Fibroblast of villous mesenchyme (primary cell): ENCODE measurements at places on chromosomes 2 and 18. TPM values are rescaled to one million over a fixed set of nuclear protein-coding genes. Genes with fewer than 3 reads are reported as not detected.

GRCh38 chr18:28514699-28515098 is 337.8 kb upstream of the CDH2 start:
- no peak for DNase-seq

DNA sequence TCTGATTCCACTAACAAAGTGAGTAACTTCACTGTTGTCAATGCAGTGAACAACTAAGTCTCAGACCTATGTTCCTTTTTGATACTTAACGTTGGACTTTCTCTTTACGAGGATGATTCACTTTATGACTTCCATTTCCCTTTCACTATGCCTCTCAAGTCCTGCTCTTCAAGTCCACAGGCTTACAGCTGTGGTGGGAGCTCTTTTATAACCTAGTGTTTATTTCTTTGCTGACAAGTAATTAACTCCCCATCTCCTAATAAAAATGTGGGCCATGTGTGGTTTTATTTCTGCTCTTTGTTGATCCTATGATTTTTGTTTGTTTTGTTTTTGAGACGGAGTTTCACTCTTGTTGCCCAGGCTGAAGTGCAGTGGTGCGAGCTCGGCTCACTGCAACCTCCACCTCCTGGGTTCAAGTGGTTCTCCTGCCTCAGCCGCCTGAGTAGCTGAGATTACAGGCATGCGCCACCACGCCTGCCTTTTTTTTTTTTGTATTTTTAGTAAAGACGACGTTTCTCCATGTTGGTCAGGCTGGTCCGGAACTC is 142.1 kb downstream of the USP34 start:
- peak; percentile 95 for DNase-seq

DNA sequence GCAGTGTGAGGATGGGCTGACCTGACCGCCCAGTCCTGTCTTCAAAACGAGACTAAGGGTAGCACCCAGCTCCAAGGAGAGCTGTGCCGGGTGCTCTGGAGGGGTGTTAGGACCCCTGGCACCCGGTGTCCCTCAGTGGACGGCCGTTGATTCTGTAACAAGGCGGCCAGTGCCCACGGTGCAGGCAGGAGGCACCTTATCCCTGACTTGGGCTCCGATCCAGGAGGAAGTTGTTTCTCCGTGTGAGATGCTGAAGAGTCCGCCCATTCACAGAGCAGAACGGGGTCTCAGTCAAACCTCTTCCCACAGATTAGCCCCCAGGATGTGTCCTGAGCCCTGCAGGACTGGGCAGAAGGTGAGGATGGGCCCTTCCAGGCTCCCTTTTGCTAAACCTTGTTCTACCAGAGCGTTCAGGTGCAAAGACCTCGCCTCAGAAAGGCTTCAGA is 123.0 kb downstream of the NFATC1 start:
- DNase-seq = no peak

DNA sequence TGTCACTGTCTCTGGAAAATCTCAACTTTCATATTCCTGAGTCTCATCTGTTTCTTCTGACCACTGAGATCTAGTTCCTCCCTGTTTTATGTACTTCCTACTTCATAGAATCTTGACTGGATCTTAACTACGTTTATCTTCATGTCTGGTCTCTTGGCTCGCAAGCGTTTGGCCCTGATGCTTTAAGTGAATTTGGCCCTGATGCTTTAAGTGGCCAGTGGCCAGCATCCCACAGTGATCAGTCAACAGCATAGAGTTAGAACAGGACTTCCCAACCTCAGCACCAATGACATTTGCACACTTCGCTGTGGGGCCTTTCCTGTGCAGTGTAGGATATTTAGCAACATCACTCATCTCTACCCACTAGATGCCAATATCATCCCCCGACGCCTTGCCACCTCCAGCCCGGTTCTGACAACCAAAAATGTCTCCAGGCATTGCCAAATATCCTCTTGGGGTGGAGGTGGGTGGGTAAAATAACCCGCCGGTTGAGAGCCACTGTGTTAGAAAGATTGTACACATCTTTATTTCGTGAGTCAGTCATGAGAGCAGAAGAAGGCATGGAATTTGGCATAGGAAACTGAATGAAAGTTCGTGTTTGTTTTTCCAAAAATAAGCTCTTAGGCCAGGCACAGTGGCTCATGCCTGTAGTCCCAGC is 12.2 kb downstream of the TM4SF20 start:
- no peak for DNase-seq

The ACTG2 gene
- total RNA-seq = 59.6 and 113 TPM in 2 replicates

- DNase-seq = no peak
Observed at GRCh38 chr2:186195696-186196095, 290.4 kb upstream of the ZC3H15 start.

DNA sequence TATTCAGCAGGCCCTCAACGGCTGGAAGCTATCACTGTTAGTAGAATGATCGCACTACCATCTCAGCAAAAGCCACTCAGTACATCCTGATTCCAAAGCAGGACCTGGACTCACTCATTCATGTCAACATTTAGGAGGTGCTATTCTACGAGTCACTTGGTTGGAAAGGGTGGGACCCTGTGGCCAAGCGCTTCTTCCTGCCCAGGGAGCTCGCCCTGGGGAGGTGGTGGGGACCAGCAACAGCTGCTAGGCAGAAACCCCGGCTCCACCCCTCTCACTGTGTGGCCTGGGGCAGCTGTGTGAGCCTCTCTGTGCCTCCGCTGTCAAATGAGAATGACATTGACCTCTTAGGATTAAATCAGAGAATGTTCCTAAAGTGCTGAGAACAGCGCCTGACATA is 231.4 kb downstream of the EIPR1 start:
- DNase-seq = no peak

The RAB6C gene
- under 0.01 TPM in 1 of 2 replicates, not detected in the other for total RNA-seq

The KIF1A gene
- total RNA-seq = not detected in 2 replicates

DNA sequence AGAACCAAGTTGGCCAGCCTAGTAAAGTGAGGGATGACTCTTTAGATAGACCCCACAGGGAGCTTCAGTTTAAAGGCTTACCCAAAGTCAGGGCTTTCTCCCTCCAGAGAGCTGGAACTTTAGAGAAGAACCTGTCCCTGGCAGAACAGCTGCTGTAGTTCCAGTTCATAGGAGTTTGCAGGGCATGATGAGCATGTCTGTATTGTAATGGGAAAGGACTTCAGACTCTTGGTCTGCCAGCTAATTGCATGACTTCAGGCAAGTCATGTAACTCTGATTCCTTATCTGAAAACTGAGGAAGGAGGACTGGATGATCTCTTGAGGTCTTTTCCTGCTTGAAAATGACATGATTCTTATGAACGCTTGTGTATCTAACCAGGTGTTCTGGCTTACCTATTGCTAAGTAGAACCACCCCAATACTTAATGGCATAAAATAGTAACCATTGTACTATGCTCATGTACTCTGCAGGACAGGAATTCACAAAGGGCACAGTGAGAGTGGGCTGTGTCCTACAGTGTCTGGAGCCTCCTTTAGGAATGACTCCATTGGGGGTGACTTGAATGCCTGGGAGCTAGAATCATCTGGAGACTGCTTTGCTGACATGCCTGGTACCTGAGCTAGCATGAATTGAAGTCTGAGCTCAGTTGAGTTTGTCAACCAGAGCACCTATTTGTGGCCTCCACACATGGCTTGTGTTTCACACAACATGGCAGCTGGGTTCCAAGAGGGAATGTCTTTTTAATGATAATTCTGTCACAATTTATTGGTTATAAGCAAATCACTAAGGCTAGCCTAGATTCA is 18.9 kb downstream of the SP5 start:
- DNase-seq = no peak

- no peak for DNase-seq
Observed at GRCh38 chr2:226835420-226835795, 446 bp upstream of the RHBDD1 start.
